Calu3 (cell line): ENCODE measurements at places on chromosomes 2 and 18.

- DNase-seq = no peak
Observed at GRCh38 chr2:168047091-168047690, 200.2 kb downstream of the STK39 start.

- DNase-seq = no peak
Observed at GRCh38 chr2:141439524-141439923, 691.3 kb downstream of the LRP1B start.

DNA sequence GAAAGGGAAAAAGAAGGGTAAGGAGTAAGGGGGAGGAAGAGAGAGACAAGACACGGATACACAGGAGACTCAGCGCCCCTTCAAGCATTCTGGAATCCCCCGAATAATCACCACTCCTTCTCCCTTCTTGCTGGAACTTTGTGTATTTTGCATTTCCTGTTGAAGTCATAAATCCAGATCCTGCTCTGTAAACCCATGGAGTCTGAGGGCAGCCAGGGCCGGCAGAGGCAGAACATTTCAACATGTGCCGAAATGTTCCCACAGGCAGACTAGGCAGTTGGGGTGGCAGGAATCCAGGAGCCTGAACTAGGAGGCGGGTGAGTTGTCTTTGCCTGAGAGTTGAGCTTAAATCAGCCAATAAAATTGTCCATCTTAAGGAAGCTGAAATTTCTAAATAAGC is 193.1 kb downstream of the SH3RF3 start:
- DNase-seq = no peak

DNA sequence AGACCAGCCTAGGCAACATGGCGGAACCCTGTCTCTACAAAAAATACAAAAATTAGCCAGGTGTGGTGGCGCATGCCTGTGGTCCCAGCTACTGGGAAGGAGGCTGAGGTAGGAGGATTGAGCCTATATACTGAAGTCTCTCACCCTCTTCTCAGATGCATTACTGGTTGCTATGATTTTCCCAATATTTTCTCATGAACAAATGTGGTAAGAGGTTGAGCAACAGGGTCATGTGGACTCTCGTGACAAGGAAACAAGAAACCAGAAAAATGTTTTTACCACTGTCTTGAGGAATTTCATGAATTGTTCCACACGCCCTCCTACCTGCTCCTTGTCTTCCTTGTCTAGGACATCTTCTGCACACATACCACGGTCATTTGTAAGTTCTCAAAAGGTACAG is 12.4 kb downstream of the LMAN2L start:
- DNase-seq = no peak

GRCh38 chr2:46181306-46181705 is 115.9 kb upstream of the EPAS1 start:
- DNase-seq = no peak

GRCh38 chr2:160932960-160933359 is 227.3 kb upstream of the TANK start:
- no peak for DNase-seq

DNA sequence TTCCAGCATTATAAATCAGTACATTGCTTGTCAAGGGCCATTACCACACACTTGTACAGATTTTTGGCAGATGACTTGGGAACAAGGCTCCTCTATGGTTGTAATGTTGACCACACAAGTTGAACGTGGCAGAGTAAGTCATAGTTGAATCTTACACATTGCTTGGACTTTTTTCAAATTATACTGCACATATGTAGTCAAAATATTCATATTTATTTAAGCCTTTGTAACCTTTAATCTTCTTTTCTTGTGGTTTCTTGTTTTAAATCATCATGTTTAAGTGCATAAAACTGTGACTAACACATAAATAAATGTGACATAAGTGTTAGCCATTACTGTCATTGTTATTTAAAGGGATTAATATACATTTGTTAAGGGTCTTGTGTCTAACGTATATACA is 52.1 kb upstream of the EPB41L5 start:
- DNase-seq = no peak

DNA sequence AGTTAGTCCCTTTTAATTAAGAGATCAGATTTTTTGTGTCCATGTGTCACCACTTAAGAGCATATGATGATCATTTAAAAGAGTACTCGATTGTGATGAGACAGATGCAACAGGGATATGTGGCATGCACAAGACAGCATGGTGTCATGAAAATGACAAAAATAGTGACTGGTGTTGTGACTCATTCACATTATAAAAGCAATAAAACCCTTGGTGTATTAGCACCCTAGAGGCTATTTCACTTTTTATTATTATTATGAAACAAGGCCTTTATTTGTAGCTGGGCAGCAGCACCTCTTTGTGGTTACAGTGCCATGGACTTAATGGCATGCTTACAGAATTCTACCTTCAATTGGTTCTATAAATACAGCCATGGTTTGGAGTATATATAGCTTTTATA is 1296.0 kb upstream of the ZEB2 start:
- DNase-seq = no peak

DNA sequence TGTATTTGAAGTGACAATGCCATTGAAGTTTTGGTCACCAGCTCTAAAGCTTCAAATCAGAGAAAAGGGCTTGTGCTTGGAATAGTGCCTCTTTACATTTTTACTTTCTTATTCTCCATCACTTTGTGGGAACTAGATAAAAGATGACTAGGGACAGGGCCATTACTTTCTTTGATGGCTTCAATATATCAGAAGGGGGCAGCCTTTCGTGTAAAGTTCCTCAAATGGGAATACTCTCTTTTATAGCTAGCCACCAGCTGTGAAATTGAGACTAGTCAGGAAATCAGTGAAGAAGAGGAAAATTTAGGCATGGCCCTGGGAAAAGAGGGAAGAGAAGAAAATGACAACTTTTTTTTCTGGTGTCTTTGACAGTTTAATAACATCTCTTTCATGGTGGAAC is 242.5 kb downstream of the DCC start:
- no peak for DNase-seq

- no peak for DNase-seq
Observed at GRCh38 chr2:230231251-230231650, 5.7 kb downstream of the SP140 start.

DNA sequence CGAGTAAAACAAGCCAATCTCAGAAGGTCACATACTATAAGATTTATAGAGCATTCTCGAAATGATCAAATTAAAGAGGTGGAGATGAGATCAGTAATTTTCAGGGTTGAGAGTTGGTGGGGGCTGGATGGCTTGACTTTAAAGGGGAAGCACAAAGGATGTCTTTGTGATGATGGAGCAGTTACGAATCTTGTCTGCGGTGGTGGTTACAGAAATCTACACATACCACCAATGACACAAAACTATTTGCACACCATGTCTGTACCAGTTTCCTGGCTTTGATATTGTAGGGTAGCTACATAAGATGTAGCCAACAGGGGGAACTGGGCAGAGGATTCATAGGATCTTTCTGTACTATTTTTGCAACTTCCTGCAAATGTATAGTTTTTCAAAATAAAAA is 190.6 kb upstream of the SMIM21 start:
- DNase-seq = no peak
